Activated T-cell treated with anti-CD3 and anti-CD28 coated beads for 48 hours (primary cell): ENCODE measurements at places on chromosomes 3 and 15.
A peak's percentile ranks its signal among the peaks of the same experiment; 100 is the strongest.

DNA sequence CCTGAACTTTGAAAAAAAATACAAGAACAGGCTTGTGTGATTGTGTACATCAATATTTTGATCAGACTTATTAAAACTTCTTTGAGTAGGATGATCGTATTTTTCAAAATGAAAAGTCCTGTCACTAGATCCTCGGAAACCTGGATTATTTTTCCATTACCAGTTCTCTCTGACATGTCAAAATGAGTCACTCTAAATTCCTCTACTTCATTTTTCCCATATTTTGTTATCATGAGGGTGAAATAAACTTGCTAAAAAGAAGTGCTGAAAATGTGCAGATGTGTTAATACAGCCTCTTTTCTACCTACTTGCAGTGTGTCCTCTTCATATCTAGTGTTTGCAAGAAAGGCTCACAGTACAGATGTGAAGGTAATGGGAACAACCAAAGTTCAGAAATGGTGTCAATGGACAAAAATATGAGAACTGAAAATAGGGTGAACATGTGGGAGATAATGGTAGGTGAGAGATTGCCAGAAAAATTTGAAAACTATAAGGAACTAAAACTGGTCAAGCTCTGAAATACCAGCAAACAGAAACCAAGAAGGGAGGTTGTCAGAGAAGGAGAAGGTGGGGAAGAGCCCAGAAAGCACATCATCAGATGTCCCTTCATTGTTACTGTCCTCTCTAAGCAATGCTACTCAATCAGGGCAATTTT, 108.2 kb downstream of the EOMES start:
- DNase-seq: no peak

DNA sequence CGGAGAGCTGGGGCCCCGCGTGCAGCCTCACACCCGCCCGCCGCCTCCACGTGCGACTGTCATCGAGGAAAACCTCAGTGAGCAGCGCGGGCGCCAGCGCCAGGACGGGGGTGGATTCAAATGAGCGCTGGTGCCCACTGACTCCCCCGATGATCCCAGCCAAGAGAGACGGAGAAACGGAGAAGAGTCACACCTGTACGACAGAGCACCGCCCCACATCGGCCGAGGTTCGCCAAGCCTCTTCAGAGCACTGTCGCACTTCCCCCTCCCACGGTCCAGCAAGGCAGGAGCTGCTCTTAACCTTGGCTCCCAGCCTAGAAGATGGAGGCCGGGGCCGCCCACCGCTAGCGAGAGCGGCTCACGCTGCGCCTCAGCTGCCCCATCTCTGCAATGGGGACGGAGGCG, 130.9 kb upstream of the IQSEC1 start:
- no peak for DNase-seq

DNA sequence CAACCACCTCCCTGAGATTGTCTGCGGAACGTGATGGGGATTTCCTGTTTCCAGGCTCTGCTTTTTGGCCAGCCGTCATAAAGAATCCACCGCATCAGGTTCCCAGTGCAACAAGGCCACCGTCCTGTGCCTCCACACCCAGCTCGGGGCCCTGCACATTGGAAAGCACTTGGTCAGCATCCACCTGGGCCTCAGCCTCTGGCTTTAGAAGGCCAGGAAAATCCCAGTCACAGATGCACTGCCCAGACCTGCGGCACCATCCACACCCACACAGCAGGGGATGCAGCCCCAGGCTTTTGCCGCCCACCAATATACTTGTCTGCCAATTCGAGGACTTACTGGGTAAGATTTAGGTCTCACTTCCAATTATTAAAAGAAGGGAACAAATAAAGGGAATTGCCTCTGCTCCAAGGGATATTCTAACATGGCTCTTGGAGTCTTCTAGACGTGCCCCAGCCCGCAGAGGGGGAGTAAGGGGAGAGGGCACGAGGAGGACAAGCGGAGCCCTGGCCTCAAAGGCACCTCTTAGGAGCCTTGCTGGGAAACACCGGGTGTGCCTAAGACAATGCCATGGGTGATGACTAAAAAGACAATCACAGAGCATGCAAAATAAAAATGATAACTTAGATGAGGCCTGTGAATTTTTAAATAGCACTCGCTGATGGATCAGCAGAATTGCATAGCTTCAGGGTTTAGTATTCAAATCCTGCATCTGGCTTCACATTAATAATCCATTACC, 169.2 kb downstream of the FOXP1 start:
- no peak for DNase-seq

GRCh38 chr15:23823508-23823907, 136.4 kb upstream of the NDN start:
- peak; percentile 3 for DNase-seq

DNA sequence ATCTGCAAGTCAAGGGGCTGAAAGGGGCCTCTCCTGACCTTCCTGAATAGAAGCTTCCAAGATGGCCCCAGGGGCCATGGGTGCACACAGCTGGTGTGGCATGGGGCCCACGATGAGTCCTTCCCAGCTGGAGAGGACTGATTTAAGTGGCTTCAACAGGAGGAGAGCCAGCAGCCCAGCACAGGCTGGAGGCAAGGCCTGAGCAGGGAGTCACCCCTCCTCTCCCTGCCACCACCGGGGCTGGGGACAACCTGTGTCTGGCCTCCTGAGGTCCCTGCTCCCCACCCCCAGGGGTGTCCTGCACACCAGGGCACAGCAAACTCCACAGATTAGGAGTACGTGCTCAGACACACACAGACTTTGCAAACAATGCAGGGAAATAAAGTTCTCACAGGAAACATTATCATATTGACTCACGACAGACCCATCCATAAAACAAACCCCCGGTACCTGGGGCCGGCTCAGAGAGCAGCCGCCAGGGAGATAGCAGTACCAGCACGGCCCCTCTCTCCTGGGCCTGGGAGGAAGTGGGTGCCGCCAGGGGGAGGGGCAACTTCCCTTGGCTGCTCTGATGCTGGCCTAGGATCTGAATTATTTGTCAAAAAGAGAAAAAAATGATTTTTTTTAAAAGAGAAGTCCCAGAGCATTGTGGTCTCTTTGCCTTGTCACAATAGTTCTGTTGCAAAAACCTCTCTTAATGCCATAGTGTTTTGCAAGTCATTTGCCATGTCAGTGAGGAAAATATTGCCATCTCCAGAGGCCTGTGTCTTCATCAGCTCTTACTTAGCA, 21.9 kb upstream of the TSEN2 start:
- no peak for DNase-seq

- DNase-seq: no peak
Measured at GRCh38 chr3:111571282-111571681, 23.9 kb downstream of the ZBED2 start.

- no peak for DNase-seq
Measured at GRCh38 chr3:50396502-50396901, 37.2 kb upstream of the TMEM115 start.

- DNase-seq: no peak
Measured at GRCh38 chr15:53559364-53560277, 199.8 kb downstream of the WDR72 start.

DNA sequence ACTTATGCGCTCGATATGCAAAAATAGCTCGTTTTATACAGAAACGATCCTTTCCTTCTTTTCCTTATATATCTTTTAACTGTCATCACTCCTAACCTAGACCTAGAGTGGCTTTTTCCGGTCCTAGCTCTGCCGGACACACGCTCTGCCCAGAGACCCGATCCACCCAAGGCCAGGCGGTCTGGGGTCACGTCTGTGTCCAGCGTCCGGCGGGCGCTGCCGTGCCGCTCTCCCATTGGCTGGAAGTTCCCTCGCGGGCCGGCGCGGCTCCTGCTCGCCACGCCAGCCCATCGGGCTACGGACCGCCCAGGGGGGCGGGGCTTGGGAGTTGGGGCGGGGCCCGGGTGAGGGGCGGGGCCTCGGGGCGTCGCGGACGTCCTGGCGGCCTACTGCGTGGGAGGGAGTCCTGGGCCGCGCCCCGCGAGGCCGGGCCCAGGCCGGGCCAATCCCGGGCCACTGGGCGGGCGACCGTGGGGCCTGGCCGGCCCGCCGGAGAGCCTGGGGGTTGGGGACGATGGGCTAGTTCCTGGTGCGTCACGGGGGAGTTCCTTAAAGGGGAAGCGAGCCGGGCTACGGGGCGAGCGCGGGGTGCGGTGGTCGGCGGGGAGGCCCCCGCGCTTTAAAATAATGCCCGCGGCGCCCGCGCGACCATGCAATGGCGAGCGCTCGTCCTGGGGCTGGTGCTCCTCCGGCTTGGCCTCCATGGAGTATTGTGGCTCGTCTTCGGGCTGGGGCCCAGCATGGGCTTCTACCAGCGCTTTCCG, at the start of gene EDEM1:
Gene EDEM1 (plus strand): TSS at position 552 of the 764 bp plus-strand sequence. CDS start 99 bp downstream, at position 651.
- peak; percentile 99 for DNase-seq

DNA sequence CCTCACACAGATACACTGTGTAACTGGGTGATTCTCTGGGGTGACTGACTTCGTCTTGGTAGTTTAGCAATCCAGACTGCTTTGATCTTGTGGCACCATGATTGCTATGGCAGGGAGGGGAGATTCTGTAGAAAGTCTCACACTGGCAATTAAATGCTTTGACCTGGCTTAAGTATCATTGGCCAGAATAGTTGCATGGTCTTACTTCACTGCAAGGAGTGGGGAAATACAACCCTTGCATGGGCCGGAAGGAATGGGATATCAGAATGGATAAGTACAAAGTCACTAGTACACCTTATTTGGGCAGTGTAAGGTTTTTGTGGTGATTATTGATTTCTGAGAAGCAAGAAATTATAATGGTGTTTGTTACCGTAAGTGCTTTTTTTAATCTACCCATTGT, 153.8 kb downstream of the UBE2E2 start:
- no peak for DNase-seq
